ENCODE measurements at places on chromosomes 12 and 14. TPM values are rescaled to one million over a fixed set of nuclear protein-coding genes. Genes with fewer than 3 reads are reported as not detected.

DNA sequence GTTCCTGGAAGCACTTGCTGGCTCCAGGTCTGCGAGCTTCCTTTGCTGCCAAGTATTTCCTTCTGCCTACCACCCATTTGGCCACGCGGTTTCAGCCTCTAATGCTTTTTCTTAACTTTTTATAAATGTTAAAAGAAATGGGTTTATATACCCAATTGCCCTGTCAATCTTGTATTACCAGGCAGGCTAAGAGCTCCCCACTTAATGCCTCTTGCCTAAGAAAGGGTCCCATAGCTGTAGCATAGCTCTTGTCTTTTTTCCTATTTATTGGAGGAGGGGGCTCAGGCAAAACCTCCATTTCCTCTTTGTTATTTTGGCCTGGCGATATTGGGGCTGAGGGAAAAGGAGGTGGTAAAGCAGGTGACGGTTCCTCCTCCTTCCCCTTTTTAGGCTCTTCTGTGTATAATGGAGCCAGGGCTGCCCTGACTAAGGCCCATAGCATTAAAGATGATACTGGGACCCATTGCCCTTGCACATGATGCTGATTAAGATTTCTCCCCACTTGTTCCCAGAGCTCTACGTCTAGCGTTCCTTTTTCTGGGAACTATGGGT lies 21.6 kb upstream of the BLTP3B start:
- DNase-seq, result no peak

DPPA3 gene
- total RNA-seq, result not detected

- DNase-seq, result no peak
Observed at GRCh38 chr14:23319746-23320583, 1.3 kb upstream of the PABPN1 start.

LBHD2 gene
- total RNA-seq, result not detected

GRIP1 gene
- 12.6 TPM for total RNA-seq

KIF21A gene
- total RNA-seq, result 26.3 TPM

SSPN gene
- 6.3 TPM for total RNA-seq

GRCh38 chr14:91108941-91109611 lies 4.8 kb upstream of the DGLUCY start:
- no peak for DNase-seq

DNA sequence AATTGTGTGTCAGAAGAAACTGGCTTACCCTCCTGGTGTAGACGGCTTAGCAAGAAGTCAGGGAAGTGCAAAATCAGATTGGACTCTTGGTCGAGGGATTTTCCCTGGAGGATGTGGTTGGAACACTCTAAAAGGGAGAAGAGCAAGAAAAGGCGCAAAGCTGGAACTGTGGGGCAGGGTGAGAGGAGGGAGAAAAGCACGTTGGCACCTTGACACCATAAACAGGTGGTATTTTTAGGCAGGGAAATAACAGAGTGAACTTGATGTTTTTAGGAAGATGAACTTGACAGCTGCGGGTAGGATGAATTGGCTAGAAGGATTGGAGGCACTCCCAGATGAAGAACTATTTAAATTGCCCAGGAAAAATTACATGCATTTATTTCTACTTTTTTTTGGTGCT lies 67.7 kb downstream of the HCAR2 start:
- DNase-seq, result no peak

CCDC196 gene
- total RNA-seq, result not detected

- DNase-seq, result no peak
Observed at GRCh38 chr14:49036266-49036665, 549.9 kb downstream of the RPS29 start.

- DNase-seq, result no peak
Observed at GRCh38 chr14:75752086-75752485, 91.0 kb downstream of the TTLL5 start.

GRCh38 chr12:102811110-102811737 lies 105.8 kb downstream of the PAH start:
- DNase-seq, result no peak

GRCh38 chr12:57063991-57064685 lies 14.2 kb upstream of the MYO1A start:
- no peak for DNase-seq

RNF212B gene
- not detected for total RNA-seq

ERBB3 gene
- total RNA-seq, result 3.8 TPM

DNA sequence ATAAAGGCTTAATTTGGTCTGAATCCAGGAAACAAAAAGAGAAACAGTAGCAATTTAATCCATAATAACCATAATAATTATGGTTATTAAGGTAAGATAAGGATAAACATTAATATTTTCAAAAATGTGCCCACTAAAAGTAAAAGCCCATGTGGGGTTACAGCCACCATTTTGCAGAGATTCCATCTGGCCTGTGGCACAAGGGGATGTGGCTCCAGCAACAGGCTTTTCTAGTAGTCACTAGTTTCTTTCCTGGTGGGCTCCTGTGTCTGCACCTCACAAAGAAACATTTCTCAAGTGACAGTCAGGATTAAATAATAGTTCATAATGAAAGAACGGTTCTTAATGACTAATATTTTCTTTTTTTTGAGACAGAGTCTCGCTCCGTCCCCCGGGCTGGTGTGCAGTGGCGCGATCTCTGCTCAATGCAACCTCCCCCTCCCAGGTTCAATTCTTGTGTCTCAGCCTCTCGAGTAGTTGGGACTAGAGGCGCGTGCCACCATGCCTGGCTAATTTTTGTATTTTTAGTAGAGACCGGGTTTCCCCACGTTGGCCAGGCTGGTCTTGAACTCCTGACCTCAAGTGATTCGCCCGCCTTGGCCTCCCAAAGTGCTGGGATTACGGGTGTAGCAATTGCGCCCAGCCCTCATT lies 32.2 kb downstream of the GPR19 start:
- DNase-seq, result no peak

- DNase-seq, result no peak
Observed at GRCh38 chr14:101505236-101505970, 55.9 kb upstream of the DIO3 start.

- DNase-seq, result no peak
Observed at GRCh38 chr12:124842073-124842749, 21.5 kb downstream of the SCARB1 start.

WNT1 gene
- total RNA-seq, result not detected

GRCh38 chr12:103839609-103840461 lies 1.2 kb downstream of the NT5DC3 start:
- no peak for DNase-seq

DNA sequence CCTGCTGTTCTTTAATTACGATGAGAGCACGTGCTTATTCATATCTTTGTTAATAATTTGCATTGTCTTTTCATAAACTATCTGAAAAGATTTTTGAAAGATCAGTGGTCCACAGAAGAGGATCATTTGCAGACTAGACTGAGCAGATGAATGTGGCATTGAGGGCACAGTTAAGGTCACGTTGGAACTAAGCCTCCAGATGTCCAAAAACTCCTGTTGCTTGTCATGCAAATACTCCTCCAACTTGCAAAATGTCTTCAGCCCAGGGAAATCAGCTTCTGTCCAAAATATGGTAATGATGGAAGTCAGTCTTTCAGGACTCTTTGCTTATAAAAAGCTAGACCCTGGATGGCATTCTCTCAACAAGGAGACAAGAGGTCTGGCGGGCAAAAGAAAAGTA lies 201.6 kb upstream of the TMEM260 start:
- no peak for DNase-seq

DNA sequence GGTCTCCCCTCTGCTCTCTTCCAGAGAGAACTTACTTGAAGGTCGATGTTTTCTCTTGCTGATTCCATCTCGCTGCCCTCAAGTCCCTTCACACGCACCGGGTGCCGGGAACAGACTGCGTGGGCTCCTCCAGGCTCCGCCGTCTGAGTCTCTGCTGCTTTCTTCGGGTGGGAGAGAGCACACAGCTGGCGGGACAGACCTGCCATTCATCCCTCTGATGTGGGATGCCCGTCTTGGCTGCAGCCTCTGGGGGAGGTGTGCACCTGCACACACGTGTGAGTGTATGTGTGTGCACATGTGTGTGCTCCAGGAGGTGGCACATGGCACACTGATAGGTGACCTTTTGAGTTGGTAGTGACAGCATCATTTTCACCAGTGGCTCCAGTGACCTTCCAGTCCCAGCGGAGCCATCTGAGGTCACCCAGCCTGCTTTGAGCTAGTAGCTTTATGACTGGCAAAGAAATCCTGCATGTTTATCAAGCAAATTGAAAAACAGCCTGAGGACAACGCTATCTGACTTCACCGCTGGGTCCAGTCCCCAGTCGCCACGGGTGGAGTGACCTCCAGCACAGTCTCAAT lies at the start of gene NINJ2:
NINJ2 (minus strand) TSS at position 153 of the 579 bp plus-strand sequence; CDS start at position 68, 85 bp downstream.
- DNase-seq, result peak; percentile 15

DNA sequence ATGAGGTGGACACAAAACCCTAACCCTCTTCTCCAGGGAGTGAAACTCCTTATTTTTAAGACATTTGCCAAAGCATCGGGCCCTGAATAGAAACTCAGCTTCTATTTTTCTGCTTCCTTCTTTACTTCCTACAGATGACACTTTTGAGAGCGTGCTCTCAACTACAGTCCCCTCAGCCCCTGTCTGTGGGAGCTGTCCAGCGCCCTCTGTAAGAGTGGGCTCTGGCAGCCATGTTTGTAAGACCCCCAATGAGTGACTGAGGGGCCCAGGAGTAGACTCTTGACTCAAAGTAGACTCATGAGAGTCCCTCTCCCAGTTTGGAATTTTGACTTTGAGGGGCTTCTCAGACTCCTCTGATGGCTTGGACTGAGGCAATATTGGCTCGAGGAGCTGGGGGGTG lies 25.5 kb upstream of the BATF start:
- no peak for DNase-seq

DNA sequence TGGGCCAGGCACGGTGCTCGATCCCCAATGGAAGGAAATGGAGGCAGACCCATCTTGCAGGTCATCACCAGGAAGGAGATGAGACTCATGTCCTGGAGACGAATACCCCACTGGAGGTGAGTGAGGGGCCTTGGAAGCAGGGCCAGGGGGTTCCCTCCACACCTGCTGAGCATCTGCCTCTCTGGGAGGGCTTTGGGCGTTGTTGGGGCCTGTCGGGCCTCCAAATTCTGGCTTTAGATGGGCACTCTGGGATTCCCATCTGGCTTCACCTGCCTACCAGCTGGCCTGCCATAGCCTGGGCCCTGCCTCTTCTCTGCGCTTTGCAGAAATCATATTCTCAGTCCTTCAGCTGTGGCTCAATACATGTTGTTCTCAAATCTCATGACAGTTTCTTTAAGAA lies 13.9 kb downstream of the RTL1 start:
- DNase-seq, result no peak

KRT72 gene
- not detected for total RNA-seq

DNA sequence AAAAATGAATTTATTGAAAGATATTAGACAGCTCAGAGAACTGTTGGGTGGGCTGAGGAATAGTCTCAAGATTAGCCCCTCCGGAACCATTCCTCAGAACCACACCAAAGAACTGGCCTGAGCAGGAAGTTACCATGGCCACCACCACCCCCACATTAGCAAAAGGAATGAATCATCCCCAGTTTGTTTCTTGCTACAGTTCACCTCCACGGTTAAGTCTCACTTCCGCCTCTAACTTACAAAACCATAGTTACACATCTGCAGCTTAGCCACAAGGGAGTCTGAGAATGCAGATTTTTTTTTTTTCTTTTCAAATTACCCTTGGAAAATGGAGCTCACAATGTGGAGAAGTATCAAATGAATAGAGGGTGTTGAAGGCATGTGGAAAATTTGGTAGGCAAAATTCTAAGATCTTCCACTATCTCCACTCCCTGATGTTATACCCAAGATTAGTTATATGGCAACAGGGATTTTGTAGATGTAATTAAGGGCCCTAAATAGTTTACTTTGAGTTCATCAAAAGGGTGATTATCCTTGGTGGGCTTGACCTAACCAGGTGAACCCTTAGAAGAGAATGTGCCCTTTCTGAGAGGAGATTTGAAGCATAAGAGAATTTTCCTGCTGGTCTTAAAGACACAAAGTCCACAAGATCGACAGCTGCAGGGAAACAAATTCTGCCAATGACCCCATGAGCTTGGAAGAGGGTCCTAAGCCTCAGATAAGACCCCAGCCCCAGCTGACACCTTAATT lies 129.8 kb upstream of the KRR1 start:
- peak; percentile 99 for DNase-seq

DNA sequence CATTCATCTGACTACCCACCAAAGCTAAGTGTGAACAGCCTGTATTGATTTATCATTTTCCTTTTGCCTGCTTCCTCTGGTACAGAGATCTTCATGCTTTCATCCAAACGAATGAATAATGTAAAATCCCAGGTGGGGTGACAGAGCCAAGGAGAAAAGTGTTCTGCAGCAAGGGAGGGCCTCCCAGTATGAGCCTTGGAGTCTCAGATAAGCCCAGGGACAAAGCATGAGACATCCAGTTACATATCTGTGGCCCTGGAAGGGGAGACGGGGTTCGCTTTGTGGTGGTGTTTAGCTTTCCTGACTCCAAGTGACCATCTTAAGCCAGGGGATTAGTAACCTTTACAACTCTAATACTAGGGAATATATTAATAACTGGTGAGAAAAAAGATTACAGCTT lies 177.1 kb downstream of the ETV6 start:
- no peak for DNase-seq

ZFHX2 gene
- total RNA-seq, result 27.3 TPM

SMIM41 gene
- 0.18 TPM for total RNA-seq

DNA sequence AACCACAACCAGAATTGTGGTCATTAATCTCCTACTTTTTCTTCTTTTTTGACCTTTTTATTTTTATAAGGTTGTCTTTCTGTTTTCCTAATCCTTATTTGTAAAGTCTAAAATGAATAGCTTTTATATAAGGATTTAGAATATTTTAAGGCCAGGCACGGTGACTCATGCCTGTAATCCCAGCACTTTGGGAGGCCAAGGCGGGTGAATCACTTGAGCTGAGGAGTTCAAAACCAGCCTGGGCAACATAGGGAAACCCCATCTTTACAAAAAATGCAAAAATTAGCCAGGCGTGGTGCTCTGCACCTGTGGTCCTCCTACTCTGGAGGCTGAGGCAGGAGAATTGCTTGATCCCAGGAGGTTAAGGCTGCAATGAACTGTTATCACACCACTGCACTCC lies 55.1 kb downstream of the IFT81 start:
- DNase-seq, result peak; percentile 58

REM2 gene
- total RNA-seq, result 0.48 TPM

DNA sequence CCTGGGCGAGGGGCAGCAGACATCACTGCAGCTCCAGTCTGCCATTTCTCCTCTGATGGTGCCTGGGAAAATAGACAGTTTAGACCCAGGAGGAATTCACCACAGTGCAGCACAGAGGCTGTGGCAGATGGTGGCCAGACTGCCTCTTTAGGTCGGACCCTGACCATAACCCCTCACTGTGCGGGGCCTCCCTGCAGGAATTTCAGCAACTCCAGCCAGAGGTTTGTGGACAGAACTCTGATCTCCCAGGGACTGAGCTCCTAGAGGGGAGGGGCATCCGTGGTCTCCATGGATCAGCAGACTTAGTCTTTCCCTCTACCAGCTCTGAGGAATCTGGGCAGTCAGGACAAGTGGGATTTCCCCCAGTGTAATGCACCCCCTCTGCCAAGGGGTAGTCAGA lies 106.5 kb downstream of the ZC3H14 start:
- DNase-seq, result no peak

ASB2 gene
- not detected for total RNA-seq
